Inflammatory macrophage (primary cell): ENCODE measurements at places on chromosomes 12 and 14.

DNA sequence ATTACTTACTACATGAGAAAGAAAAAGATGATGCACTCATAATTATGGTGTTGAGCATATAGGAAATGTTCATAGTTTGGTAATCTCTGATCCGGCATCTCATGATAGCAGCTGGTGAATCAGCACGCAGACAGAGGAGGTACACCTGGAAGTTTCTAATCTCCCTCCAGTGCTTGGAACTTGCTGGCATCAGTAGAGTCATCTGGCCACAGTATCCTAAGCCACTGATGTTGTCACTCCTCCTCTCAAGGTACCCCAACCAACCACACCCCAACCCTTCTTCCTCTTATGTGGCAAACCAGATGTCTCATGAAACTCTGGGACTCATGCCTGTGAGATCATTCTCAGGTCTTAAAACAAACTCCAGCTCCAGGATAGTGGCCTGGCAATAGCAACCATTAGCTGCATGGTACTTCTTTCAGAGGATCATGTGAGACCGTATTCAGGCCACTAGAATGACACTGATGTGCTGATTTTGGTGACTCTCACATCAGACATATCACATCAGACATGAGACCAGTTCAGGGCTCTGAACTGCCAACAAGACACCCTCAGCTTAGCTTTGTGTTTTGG lies 143.0 kb downstream of the RASSF9 start:
- no peak for DNase-seq

DNA sequence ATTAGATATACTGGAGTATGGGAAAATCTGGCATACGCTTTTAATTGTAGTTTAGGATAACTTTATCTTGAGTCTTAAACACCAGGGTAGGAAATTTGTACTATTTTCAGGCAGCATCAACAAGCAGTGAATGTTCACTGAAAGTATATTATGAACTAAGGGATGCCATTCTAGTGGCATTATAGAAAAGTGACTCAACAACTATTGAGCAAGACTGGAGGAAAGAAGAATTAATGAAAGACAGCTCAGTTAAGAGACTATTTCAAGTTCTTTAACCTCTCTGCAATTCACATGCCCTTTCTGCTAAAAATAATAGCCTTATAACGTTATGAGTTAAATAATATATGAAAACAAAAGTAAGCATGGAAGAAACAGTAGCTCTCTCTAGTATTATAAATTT lies 343.1 kb downstream of the FSCB start:
- DNase-seq: no peak

DNA sequence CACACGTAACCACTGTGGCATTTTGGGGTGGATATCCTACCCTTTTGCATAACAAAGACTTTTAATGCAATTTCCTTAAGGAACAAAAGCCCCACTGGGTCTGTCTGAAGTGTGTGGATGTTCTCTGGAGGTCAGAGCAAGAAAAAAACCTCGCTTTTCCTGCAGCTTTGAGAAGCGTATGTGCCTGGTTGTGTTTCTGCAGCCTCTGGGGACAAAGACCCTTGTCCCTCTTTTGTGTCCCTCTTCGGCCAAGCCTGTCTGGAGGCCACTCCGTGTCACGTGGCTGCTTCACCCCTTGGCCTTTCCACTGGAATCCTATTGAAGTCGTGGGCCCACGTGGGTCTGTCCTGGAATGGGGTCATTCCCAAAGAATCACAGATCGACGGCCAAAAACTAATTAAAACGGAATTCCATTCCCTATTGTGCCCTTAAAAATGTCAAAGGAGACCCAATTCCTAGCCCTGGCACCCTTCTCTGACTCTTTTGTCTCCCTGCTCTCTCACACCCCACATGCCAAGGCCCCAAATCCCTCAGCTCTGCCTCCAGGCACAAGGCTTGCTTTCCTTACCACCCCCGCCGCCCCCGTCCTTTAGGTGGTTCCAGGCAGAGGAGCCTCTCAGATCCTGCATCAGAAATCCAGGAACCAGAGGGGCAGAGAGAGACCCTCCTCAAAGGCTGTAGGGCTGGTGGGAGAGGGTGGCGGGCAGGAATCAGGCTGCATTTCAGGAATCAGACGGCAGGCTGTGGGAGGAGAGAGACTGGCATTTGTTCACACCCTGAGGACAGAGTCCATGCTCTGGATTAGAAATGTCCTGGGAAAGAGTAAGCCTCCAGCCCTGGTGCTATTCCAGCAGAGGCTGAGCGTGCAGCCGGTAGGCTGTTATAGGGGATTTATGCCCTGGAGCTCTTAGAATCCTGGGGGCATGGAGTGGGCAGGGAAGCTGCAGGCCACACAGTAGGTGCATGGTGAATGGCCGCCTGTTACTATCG lies 12.6 kb upstream of the CYP46A1 start:
- DNase-seq: no peak

GRCh38 chr12:127455347-127456265 lies 811.4 kb upstream of the TMEM132C start:
- DNase-seq: no peak

GRCh38 chr12:14384783-14385638 lies 19.5 kb downstream of the ATF7IP start:
- DNase-seq: peak; percentile 91
